Mononuclear cell (primary cell): ENCODE measurements at places on chromosomes 7 and 10. TPM values are rescaled to one million over a fixed set of nuclear protein-coding genes. Genes with fewer than 3 reads are reported as not detected.

DYDC2 gene
- total RNA-seq, result not detected

CYTH3 gene
- total RNA-seq, result 8.3 TPM

NFKB2 gene
- total RNA-seq, result 67.1 TPM

ZNF485 gene
- total RNA-seq, result 1.9 TPM

PRLHR gene
- under 0.01 TPM for total RNA-seq

SPDYE16 gene
- total RNA-seq, result 0.10 TPM

EXOC6 gene
- total RNA-seq, result 13.5 TPM

HOXA4 gene
- not detected for total RNA-seq
